ENCODE measurements at places on chromosomes 13 and 19.

GRCh38 chr19:30708416-30709178 is 336.4 kb downstream of the ZNF536 start:
- DNase-seq: peak; percentile 35

- DNase-seq: no peak
Observed at GRCh38 chr19:49727217-49728030, 35.7 kb downstream of the TSKS start.

DNA sequence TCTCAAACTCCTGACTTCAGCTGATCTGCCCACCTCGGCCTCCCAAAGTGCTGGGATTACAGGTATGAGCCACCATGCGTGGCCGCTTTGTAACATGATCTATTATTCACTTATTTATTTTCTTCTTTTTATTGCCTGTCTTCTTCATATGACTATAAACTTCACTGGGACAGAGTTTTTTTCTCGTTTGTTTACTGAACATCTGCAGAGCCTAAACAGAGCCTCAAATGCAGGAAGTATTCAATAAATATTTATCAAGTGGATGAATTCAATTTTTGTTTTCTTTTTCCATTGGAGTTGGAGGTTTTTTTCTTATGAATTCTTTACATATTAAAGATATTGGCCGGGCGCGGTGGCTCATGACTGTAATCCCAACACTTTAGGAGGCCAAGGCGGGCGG is 54.7 kb downstream of the SKA3 start:
- DNase-seq: no peak

DNA sequence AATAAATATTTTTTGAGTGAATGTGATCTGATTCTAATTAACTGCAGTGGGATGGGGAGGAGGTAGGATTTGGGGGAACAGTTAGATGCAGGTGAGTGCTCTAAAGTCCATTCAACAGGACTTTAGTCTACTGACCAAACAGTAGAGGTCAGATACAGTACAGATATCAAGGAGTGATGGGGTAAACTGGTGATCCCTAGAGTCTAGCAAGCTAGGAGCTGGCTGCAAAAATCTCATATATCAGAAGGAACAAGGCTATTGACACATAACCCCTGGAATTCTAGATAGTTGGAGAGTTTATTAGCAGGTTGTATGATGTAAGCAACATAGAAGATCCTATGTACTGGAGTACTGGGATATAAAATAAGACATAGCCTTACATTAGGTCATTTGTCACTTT is 131.6 kb downstream of the HS6ST3 start:
- no peak for DNase-seq

DNA sequence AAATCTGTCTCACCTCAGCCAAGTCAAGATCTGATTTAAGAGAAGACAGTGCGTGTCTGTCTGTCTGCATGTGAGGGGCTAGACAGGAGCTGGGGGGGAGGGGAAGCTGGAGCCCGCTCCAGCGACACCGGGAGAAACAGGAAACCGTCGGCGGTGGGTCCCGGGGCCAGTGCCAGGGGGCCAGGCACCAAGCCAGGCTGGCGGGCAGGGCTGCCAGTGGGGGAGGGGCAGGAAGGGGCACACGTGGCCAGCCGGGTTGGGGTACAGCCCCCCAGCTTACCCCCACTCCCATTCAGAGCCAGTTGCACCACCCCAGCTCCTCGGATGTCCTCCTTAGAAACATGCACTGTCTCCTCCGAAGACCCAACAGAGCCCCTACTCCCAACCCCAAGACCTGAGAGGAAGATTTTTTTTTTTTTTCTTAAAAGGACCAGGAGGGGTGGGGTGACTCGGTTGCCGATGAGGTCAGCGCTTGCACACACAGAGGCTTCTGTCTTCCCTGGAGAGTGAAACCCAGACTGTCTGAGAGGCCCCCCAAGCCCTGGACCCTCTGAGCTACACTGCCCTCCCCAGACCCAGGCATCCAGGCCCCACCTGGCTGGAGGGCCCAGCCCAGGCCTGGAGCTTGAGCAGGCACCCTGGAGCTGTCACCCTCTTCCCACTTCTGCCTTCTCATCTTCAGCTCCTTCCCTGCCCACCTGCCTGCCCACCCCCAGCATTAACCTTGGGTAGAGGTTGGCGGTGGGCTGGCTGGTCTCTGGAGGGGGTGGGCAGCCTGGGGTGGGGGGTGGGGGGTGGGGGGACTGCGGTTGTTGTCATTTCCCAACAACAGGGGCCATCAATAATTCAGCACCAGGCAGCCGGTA is 4.0 kb downstream of the ERF start:
- DNase-seq: peak; percentile 82

DNA sequence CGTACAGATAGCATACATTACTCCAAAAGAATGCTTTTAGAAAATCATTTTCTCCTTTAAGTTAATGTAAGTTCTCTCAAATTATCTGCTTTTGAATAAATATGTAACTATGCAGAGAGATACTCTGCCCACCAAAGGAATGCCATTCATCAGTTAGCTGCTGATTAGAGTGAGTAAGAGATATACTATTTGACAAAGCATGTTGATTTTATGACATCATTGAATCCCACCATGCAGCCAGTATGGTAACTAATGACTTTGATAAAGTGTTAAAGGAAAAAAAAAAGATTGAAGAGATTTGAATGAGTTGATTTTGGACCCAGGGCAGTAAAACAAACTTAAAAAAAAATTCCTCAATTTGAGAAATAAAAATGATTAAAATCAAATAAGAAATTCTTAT is 521.5 kb downstream of the SLITRK6 start:
- no peak for DNase-seq

GRCh38 chr19:35120492-35120891 is 4.9 kb downstream of the FXYD3 start:
- DNase-seq: no peak

- DNase-seq: no peak
Observed at GRCh38 chr19:13275016-13275722, 125.0 kb downstream of the IER2 start.

GRCh38 chr13:82717249-82717648 is 1165.0 kb downstream of the SLITRK1 start:
- no peak for DNase-seq

- no peak for DNase-seq
Observed at GRCh38 chr19:43316591-43317319, 36.7 kb upstream of the CD177 start.

GRCh38 chr13:97329331-97329730 is 104.6 kb upstream of the RAP2A start:
- DNase-seq: no peak

DNA sequence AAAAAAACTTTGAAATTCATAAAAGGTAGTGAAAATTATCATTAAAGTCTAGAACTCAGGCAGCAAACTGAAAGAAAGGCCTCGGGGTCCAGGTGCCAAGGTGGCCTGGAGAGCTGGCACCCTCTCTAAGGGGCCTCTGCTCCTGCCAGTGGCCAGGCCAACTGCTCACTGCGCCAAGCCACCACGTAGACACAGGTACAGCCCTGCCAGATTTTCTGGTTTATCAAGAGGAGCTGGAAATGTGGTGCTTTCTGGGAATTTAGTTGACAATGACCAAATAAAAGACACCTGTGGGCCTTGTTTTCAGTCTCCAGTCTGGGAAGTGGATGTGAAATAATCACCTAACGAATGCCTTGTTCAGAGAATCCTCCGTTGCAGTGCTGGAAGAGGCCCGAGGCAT is 22.8 kb downstream of the ZNF574 start:
- no peak for DNase-seq

DNA sequence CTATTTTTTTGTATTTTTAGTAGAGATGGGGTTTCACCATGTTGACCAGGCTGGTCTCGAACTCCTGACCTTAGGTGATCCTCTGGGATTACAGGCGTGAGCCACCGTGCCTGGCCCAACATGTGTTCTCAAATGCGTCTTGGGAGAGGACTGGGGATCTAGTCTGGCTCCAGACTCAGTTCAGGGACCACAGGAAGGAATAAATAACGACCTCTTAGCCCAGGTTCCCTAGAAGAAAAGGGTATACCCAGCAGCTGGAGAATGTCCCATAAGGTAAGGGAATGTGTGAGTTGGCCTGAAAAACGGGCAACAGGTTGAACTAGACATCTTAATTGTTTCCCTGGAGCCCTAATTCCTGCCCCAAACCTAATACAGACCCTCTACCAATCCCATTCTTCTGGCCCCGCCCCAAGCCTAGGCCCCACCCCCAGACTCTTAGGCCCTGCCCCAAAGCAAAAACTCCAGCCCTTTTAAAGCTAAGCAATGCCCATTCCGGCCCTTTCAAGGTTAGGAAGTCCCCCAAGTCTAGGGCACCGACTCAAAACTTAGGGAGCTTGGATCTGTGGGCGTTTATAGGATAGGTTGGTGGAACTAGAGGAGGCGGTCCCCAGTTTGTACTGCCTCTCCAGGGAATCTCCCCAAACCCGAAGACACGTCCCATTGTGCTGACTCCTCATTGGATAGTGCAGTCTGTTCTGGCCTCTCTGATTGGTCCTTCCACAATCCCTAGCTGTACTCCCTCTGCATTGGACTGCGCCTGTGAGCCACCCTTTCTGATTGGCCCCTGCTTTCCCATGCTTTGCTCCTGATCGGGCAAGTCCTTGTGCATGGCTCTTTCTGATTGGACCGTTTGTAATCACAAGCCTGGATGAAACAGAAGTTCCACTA is 5.4 kb upstream of the LRFN1 start:
- DNase-seq: no peak

GRCh38 chr19:35247526-35248309 is 1.1 kb upstream of the LSR start:
- peak; percentile 87 for DNase-seq

- DNase-seq: no peak
Observed at GRCh38 chr13:104143760-104144416, 1077.7 kb upstream of the SLC10A2 start.

DNA sequence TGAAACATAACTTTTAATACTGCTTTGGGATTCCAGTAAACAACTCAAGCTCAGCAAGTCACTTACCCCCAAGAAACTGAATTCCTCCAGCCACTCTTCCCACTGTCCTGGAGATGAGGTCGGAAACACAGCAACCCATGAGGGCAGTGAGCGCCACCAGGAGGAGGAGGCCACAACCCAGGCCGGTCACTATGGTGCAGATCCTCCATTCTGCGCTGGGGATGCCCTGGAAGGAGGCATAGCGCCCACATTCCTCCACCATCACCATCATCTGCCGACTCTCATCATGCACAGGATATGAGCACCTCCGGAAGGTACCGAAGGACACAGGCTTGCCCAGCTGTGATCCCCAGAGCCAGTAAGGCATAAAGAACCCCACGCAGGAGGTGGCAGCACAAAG is 2.2 kb downstream of the LHFPL6 start:
- DNase-seq: no peak

GRCh38 chr13:33401238-33401637 is 115.7 kb upstream of the STARD13 start:
- no peak for DNase-seq

DNA sequence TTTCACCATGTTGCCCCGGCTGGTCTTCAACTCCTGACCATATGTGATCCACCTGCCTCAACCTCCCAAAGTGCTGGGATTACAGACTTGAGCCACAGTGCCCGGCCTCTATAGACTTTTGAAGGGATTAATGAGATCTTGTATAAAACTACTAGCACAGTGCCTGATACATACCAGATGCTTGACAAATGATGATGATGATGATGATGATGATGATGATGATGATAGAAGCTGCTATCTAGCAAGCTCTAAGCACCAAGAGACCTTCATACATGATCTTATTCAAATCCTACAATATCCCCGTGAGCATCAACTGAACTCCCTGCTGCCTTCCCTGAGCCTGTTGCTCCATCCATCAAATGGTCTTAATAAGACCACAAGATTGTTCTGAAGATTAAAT is 14.4 kb downstream of the CEACAM20 start:
- DNase-seq: no peak

DNA sequence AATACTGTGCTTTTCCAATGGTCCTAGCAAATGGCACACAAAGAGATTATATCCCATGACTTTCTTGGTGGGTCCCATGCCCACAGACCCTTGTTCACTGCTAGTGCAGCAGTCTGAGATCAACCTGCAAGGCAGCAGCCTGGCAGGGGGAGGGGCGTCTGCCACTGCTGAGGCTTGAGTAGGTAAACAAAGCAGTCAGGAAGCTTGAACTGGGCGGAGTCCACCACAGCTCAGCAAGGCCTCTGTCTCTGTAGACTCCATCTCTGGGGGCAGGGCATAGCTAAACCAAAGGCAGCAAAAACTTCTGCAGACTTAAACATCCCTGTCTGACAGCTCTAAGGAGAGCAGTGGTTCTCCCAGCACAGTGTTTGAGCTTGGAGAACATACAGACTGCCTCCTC is 82.9 kb downstream of the ZNF737 start:
- no peak for DNase-seq

GRCh38 chr13:58977085-58977484 is 1186.6 kb downstream of the DIAPH3 start:
- DNase-seq: no peak

GRCh38 chr13:97226788-97227627 is 4.9 kb downstream of the MBNL2 start:
- no peak for DNase-seq

GRCh38 chr13:109271555-109272541 is 514.5 kb downstream of the IRS2 start:
- DNase-seq: no peak

DNA sequence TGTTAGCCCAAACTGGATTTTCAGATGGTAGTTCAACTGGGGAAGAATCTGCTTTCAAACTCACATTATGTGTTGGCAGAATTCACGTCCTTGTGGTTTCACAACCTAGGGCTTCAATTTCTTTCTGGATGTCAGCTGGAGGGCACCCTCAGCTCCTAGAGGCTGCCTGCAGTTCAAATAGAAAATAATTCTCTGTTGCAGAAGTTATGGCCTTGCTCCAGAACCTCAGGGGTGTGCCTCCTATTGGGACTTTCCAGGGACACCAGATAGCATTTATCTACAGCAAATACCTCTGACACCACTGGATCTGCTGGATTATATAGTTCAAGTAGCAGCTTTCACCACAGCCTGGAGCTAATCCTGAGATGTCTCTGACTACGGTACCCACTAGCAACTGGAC is 11.8 kb upstream of the RB1 start:
- DNase-seq: no peak

DNA sequence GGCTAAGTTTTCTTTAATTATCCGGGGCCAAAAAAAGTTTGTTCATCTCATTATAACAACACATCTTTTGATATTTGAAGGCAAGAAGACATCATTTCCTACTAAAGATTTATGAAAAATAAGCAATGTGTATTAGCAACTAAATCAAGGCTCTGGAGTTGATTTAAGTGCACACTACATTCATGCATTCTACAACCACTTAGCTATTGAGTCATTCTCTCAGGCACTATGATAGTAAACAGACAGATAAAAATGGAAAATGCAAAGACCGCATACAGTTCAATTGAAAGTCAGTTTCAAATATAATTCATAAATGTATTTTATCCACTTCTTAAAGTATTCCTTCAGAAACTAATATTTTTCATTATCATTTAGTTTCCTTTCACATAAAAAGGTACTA is 1395.2 kb downstream of the PCDH9 start:
- DNase-seq: no peak

GRCh38 chr19:5698635-5699422 is 8.7 kb downstream of the RPL36 start:
- no peak for DNase-seq

GRCh38 chr19:45507872-45508416 is 665 bp downstream of the VASP start:
- no peak for DNase-seq

GRCh38 chr13:49791711-49792549 is 552 bp downstream of the KPNA3 start:
- DNase-seq: peak; percentile 94

GRCh38 chr13:99228737-99229691 is 28.4 kb downstream of the UBAC2 start:
- DNase-seq: no peak

- DNase-seq: no peak
Observed at GRCh38 chr19:8045872-8046568, 6.5 kb upstream of the CCL25 start.

- DNase-seq: no peak
Observed at GRCh38 chr13:20125129-20125782, 35.6 kb downstream of the GJA3 start.

Data from spleen (tissue), 13 donors.